ENCODE measurements at places on chromosomes 11 and 22.

DNA sequence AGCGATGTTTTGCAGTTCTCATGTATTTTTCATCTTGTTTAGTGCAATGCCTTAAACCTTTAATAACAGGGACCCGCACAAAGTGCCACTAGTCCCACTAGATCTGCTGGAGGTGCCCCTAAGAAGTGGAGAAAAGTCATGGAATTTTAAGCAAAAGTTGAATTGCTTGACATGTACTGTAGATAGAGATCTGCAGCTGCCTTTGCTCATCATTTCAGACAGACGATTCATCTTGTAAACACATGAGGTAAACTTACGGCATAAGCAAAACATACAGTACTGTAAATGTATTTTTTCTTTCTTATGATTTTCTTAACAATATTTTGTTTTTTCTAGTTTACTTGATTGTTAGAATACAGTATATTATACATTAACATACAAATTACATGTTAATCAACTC, 295.6 kb downstream of the CASP12 start:
- DNase-seq: no peak

GRCh38 chr22:29258407-29259252, 9.2 kb downstream of the RHBDD3 start:
- no peak for DNase-seq

GRCh38 chr11:133263332-133263731, 269.0 kb downstream of the OPCML start:
- no peak for DNase-seq

- no peak for DNase-seq
These were observed 95.4 kb upstream of the PITPNB start for GRCh38 chr22:28014211-28015045.

DNA sequence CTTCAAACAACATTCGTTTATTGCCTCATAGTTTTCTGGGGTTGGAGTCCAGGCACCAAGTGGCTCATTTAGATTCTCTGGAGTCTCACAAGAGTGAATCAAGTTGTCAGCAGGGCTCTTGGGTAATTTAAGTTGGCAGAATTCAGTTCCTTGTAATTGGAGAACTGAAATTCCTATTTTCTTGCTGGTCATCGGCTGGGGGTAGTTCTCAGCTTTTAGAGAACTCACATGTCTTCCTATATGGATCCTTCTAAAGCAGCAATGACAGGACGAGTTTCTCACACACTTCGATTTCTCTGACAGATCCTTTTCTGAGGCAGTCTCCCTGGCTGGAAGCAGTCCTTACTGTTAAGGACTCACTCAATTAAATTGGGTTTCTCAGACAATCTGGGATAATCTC, 17.3 kb upstream of the OOSP4B start:
- no peak for DNase-seq

GRCh38 chr11:127061947-127062346, 61.4 kb upstream of the KIRREL3 start:
- DNase-seq: no peak

- DNase-seq: no peak
These were observed 5.7 kb downstream of the MUC5AC start for GRCh38 chr11:1163321-1163910.

- DNase-seq: peak; percentile 62
These were observed 26.7 kb downstream of the GRAP2 start for GRCh38 chr22:39927544-39927943.

- no peak for DNase-seq
These were observed 76.6 kb downstream of the CELSR1 start for GRCh38 chr22:46460857-46461256.

DNA sequence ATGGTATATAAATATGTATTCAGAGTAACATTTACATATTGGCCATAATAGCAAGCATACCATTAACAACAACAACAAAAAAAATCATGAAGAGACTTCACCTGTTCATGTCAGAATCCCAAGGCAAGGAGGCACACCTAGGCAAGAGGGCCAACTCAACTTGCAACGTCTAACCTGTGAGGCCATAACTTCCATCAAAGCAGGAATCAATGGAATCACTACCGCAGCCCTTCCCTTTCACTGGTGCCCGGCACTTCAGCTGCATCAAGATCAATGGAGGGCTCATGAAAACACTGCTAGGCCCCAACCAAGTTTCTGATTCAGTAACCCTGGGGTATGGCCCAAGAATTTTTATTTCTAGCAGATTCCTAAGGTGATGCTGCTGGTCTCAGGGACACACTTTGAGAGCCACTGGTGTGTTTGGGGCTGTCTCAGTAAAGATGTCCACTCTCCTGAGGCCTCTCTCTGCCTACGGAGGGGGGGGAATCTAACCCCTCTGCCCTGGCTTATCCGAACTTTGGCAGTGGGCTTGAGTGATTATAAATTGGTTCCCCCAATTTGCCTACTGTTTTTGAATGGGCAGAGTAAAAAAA, 8.0 kb downstream of the ZFTA start:
- DNase-seq: no peak

DNA sequence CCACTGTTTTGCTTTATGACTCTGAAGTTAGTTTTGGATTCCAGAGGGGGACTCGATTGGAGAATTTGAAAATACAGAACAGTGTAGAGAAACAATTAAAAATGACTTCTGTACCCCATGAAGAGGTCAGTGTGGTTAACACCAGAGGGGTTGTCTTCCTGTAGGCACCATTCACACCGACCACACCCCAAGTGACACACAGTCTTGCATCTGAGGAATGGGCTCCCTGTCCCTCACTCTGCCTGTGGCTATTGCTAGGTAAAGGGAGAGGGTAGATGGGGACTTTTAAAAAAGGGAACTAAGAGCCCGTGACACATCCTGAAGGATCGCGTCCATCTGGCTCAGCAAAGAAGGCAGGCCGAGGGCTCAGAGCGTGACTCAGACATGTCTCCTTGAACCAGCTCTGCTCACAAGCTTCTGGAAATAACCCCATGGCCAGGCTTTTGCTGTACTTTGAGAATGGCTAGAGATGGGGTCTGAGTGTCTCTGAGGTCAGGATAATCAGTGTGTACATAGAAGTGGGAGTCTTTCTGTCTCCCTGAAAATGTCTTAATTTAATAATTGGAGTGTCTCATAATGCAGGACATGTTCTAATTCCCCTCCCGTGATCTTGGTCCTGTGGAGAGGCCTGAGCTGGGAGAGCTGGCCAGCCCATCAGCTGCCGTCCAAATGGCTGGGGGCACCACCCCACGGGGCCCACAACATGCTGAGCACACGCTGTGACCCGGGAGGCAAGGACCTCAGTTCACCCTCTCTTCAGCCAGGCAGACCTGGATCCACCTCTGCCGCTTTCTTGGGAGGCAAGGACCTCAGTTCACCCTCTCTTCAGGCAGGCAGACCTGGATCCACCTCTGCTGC, 39.3 kb downstream of the SGSM1 start:
- DNase-seq: no peak

DNA sequence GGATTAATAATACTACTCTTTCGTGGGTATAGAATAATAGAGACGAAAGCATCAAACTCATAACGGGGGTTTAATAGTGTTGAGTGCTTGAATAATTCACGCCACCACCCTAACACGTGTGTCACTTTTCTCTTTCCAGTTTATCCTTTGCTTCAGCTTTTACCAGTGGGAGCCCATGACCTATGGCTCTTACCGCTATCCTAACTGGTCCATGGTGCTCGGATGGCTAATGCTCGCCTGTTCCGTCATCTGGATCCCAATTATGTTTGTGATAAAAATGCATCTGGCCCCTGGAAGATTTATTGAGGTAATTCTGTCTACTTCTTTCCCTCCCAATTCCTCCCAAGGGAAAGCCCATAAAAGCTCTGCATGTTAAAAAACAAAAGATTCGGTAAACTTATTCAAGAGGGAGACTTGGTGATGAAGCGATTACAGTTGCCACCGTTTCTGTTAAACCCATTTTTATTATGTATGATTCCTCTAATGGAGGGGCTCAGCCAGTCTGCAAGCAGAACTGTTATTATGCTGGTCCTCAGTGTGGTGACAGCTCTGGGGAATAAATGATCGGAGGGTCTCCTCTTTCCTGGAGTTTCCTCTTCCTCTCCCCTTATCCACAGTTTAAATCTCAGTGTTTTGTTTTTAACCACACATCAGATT, 17.1 kb upstream of the NELL1 start:
- DNase-seq: no peak

GRCh38 chr11:81331088-81331487, 1402.6 kb downstream of the FAM181B start:
- DNase-seq: no peak

- peak; percentile 31 for DNase-seq
These were observed 15.2 kb downstream of the TMPRSS5 start for GRCh38 chr11:113690619-113691569.
